Cardiac fibroblast (primary cell): ENCODE measurements at places on chromosomes 13 and 19.

DNA sequence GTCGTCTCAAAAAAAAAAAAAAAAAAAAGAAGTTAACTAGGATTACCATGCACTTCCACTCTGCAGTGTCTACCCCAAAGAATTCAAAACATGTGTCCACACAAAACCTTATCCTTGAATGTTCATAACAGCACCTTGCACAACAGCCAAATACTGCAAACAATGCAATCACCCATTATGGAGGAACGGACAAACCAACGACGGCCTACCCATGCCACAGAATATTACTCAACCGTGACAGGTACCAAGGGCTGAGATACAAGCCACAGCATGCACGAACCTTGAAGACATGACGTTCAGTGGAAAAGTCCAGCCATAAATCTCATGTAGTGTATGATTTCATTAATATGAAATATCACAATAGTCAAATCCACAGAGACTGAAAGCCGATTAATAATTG lies 3.0 kb upstream of the SHISA7 start:
- DNase-seq = no peak

- no peak for DNase-seq
Observed at GRCh38 chr13:32642316-32642715, 56.1 kb downstream of the PDS5B start.

- DNase-seq = no peak
Observed at GRCh38 chr19:13830741-13831536, 35.7 kb downstream of the ZSWIM4 start.

DNA sequence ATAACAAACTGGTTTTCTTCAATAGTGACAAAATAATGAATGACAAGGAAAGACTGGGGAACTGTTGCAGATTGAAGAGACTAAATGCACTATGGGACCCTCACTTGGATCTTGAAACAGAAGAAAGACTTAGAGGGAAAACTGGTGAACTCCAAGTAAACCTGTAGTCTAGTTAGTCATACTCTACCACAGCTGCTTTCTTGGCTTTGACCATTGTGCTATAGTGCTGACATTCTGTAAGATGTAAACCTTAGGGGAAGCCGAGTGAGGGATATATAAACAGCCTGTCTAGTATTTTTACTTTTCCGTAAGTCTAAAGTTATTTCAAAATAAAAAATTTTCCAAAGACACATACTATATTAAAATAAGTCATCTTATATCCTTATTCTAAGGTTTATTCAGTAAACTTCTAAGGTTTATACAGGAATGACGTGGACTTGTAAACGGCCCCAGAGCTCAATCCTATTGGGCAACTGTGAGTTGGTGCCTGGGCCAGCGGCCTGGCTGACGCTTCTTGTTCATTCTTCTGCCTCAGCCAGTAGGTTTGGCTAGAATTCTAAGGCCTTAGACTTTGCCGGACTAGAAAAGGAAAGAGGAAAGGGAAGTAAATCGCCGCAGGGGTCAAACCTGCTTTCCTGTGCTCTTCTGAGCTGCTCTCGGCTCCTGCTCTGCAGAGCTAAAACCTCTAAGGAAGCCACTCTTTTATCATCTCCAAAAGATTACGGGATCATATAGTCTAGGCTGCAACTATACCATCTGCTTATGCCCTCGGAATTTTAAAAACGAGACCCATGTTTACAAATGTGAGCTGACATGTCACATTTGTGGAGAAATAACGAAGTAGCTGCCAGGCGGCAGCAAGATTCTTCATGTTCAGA lies 33.6 kb upstream of the UBE2L5 start:
- DNase-seq = peak; percentile 56

GRCh38 chr13:50993934-50994333 lies 84.3 kb downstream of the RNASEH2B start:
- peak; percentile 87 for DNase-seq

DNA sequence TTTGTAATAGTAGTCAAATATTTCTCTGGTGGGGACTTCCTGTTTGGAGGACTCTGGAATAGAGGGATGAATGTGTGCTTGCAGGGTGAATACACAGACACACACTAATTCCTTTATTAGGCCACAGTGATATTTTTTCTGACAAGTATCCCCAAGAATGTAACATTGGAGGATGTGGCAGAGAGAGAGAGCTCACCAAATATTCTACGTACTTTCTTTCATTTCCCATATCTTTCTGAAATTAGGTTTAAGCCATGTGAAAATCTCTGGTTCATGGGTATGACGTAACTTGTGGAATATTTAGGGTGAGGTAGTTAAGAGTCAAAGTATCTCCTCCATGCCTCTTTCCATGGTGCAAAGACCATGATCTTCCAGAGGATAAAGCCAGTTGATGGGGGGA lies 463.4 kb downstream of the DIAPH3 start:
- DNase-seq = peak; percentile 51

DNA sequence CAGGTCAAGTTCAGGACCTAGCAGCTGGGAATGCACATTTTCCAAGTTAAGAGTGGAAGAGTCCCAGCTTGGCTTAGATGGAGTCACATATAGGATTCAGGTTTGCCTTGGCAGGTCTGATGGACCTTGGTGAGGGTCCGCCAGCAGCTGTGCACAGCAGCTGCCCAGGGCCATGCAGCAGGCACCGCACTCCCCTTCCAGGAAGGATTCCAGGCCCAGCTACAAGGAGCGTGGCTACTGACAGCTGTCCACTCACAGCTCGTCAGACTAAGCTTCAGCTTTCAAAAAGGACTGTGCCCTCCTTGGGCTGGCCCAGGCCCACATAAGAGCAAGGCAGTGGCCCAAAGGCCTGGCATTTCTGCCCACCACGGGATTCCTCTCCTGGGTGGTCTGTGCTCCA lies 68.4 kb downstream of the ALOX5AP start:
- no peak for DNase-seq

GRCh38 chr13:35388441-35389355 lies 87.8 kb downstream of the MAB21L1 start:
- DNase-seq = peak; percentile 74
